CD4-positive, CD25-positive, alpha-beta regulatory T cell (primary cell): ENCODE measurements at places on chromosomes 5 and 9. TPM values are rescaled to one million over a fixed set of nuclear protein-coding genes. Genes with fewer than 3 reads are reported as not detected.

- H3K4me1 ChIP-seq: no peaks in the 10 kb centered on the region
- H3K36me3 ChIP-seq: no peaks in the 10 kb centered on the region
- peak; percentile 16 for DNase-seq
- H3K27ac ChIP-seq: no peak overlapping the region
- H3K27me3 ChIP-seq: no peaks in the 10 kb centered on the region
- no peak overlapping the region for H3K4me3 ChIP-seq
Measured at GRCh38 chr5:23208959-23209431, 298.4 kb upstream of the PRDM9 start.

DNA sequence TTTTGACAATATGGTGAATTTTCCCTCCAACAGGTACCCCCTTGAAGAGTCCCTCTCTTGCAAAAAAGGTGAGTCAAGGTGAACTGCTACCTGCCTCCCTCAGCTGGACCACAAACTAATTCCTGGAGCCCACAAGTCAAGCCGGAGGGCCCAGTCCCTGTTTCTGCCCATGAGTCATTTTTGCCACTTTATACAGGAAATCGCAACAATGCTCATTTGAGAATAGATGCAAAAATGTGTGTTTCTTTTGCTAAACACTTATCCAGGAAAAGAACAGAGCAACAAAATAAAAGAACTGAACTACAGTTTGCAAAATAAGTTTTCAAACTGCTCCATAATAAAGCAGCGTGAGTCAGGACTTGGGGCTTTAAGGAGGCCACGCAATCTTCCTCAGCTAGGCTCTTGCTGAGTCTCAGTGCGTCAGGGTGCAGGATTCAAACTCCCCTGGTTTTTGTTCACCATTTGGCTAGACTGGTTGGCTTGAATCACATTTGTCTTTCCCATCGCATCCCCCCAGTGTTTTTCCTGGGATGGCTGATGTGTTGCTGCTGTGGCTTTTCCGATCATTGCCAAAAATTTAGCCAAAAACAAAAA, 102.7 kb downstream of the GOLPH3 start:
- no peak overlapping the region for H3K27ac ChIP-seq
- DNase-seq: no peak

- no peaks in the 10 kb centered on the region for H3K27me3 ChIP-seq
- DNase-seq: peak; percentile 38
- H3K27ac ChIP-seq: no peak overlapping the region
- no peak overlapping the region for H3K4me3 ChIP-seq
- H3K36me3 ChIP-seq: no peaks in the 10 kb centered on the region
- H3K4me1 ChIP-seq: no peaks in the 10 kb centered on the region
Measured at GRCh38 chr5:44774279-44774880, 34.4 kb upstream of the MRPS30 start.

GRCh38 chr5:60685700-60686099, 14.3 kb downstream of the DEPDC1B start:
- no peaks in the 10 kb centered on the region for H3K4me1 ChIP-seq
- no peaks in the 10 kb centered on the region for H3K36me3 ChIP-seq
- H3K27me3 ChIP-seq: no peaks in the 10 kb centered on the region
- no peak overlapping the region for H3K27ac ChIP-seq
- no peak for DNase-seq

DNA sequence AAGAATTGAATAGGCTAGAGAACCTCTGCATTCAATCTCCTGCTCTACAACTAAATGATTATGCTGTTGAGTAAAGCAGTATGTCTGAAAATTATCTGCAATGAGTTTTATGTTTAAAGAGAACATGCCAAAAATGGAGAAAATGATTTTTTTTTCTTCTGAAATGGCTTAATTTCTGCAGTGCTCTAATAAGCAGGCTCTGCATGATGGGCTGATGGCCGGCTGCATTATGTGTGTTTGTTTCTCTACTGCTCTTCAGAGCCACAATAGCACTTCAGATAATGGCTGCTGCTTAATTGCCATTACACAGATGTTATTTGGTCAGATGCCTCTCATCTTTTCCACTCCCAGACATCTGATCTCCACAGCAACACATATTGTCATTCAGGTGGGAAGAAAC, 286.4 kb upstream of the DMAC1 start:
- DNase-seq: no peak
- no peaks in the 10 kb centered on the region for H3K27me3 ChIP-seq
- H3K27ac ChIP-seq: no peak overlapping the region
- H3K4me3 ChIP-seq: no peak overlapping the region
- no peaks in the 10 kb centered on the region for H3K4me1 ChIP-seq

DNA sequence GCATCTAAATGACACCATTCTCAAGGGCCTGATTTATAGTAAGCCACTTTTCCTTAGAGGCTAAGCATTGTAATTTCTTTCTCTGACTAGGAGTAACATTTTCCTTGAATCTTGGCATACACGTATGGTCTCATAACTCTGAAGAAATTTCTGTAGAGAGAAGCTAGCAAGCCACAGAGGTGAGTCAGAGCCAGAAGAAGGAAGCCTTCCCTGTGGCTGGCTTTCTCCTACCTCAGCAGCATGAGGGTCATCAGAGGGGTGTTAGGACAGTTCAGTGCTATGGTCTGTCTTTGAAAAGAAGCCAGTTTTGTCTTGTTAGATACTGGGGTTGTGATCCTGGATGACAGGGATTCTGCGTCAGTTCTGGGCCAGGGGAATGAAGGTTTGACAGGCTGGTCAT, 3.2 kb downstream of the SNX30 start:
- H3K27me3 ChIP-seq: no peaks in the 10 kb centered on the region
- H3K4me3 ChIP-seq: no peak overlapping the region
- no peak for DNase-seq
- H3K27ac ChIP-seq: no peak overlapping the region

SLC6A18 gene
- polyA plus RNA-seq: not detected

SLC36A3 gene
- polyA plus RNA-seq: not detected

PCA3 gene
- polyA plus RNA-seq: not detected

ADAMTS13 gene
- polyA plus RNA-seq: 0.10 TPM

PKD2L2 gene
- 0.60 TPM for polyA plus RNA-seq

PTPDC1 gene
- polyA plus RNA-seq: 1.1 TPM

SLC34A1 gene
- polyA plus RNA-seq: not detected
